ENCODE measurements at places on chromosomes 13 and 19.
A peak's percentile ranks its signal among the peaks of the same experiment; 100 is the strongest.

GRCh38 chr13:113634279-113635047 is 23.5 kb downstream of the ATP4B start:
- no peak for DNase-seq

GRCh38 chr19:2603334-2603733 is 99.2 kb downstream of the GNG7 start:
- DNase-seq = peak; percentile 84

- no peak for DNase-seq
These were observed 4.2 kb downstream of the NRTN start for GRCh38 chr19:5809053-5809452.

DNA sequence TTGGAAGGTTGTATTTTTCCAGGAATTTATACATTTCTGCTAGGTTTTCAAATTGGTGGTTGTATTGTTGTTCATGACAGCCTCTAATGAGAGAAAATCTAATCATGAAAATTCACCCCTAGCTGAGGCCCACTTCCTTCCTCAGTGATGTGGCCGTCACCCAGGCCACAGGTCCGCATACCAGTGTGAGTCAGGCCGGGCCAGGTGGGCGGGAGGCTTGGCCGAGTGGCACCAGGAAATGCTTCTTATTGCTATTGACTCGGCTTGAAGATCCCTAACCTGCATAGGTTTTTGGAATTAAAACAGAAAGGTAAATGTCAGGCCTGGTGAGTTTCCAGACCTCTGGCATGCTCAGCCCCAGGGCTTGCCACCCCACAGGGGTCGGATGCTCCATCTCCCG is 88.7 kb downstream of the SCGB2B2 start:
- DNase-seq = no peak

DNA sequence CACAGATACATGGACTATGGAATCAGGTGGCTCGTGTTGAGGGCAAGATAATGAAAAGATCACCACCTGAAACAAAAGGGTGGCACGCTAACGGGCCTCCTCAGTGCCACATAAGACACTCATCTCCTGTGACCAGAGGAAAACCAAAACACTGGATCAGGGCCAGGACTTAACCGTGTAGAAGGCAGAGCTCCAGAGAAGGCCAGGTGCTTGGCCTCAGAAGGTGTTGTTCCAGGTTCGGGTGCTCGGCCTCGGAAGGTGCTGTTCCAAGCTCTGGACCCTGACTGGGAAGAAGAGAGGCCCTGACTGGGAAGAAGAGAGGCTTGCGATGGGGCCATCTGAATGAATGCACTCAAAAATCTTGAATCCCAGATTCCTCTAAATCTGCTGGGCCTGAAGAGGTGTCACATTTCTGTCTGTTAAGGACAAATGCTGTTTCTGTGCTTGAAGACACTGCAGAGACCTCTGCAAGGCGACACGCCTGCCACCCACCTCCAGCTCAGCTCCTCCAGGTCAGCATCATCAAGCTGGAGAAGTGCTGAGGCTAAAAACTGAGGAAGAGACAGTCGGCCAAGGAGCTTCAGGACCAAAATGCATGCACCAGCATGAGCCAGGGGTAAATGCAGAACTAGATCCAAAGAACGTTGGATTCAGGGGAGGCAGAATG is 2.7 kb upstream of the RASA3 start:
- no peak for DNase-seq

DNA sequence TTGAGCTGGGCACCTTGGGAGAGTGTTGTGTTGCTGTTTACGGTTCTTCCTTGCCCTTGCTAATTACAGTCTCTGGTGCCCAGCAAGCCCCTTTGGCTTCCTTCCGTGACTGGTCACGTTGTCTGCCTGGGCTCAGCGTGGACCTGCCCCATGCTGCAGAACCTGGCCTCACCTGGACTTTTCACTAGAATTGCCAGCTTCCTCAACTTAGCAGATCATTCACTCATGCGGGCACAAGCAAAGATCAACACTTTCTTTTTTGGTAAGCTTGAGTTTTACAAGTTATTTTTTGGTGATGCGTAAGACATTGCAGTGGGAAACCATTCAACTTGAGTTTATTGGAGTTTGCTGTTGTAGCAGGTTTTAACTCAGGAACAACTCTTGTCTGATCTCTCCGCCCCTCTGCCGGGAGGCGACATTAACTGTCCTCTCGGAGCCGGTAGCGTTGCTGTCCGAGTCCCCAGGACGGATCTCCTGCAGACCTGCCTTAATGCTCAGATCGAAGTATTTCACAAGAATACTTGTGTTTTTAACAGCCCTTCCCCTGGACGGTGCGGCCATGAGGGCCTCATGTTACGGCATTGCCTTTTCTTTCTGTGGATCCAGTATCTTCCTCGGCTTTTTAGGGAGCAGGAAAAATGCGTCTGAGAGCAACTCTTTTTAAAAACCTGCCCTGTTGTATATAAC is 15.7 kb upstream of the TEX29 start:
- DNase-seq = no peak

DNA sequence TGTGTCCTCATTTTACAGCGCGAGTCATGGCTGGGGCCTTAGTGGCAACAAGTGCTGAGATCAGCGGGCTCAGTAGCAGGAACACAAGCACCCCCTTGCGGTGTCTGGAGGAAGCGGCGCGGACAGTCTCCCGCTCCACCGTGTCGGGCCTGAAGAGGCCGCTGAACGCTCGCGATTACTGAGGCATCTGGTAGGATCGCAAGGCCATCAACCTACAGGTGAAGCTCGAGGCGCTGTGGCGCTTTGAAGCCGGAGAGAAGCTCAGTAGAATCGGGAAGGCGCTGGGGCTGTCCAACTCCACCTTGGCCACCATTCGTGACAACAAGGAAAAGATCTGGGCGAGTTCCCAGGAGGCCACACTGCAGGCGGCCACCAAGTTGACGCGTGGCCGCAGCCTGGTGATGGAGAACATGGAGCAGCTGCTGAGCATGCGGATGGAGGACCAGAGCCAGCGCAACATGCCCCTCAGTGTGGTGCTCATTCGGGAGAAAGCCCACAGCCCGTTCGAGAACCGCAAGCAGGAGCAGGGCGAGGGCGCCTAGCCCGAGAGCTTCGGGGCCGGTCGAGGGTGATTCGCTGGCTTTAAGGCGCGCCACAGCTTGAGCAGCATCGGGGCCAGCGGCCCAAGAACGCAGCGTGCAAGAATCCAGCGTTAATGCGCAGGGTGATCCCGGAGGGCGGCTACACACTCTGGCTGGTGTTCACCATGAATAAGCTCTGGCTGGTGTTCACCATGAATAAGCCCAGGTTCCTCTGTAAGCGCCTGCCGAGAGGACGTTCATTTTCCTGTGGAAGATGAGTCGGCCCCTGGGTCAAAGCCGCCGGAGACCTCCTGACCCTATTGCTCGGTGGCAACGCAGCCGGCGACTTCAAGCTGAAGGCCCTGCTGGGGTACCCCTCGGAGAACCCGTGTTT is 8.3 kb upstream of the MZF1 start:
- DNase-seq = peak; percentile 90

GRCh38 chr13:37899753-37900152 is 30.2 kb upstream of the TRPC4 start:
- no peak for DNase-seq

DNA sequence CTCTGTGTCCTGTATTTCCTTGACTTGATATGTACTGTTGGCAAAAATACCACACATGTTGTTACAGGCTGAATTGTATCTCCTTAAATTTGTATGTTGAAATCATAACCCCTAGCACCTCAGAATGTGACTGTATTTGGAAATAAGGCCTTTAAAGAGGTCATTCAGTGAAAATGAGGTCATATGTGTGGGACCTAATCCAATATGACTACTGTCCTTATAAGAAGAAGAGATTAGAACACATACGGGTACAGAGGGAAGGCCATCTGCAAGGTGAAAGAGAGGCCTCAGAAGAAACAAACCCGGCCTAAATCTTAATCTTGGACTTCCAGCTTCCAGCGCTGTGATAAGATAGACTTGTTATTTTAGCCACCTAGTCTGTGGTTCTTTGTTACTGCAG is 202.5 kb downstream of the NUFIP1 start:
- DNase-seq = no peak

GRCh38 chr13:42383025-42383424 is 111.1 kb downstream of the AKAP11 start:
- DNase-seq = no peak

DNA sequence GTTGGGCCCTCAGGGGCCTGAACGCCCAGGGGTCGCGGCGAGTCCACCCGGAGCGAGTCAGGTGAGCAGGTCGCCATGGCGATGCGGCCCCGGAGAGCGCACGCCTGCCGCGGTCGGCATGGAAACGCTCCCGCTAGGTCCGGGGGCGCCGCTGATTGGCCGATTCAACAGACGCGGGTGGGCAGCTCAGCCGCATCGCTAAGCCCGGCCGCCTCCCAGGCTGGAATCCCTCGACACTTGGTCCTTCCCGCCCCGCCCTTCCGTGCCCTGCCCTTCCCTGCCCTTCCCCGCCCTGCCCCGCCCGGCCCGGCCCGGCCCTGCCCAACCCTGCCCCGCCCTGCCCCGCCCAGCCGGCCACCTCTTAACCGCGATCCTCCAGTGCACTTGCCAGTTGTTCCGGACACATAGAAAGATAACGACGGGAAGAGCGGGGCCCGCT is at the start of gene CCNA1:
CCNA1 (plus strand) TSS at position 390 of the 439 bp plus-strand sequence. CDS start 562 bp downstream, outside the sequence.
- peak; percentile 38 for DNase-seq

GRCh38 chr13:97979051-97979450 is 25.6 kb downstream of the IPO5 start:
- peak; percentile 54 for DNase-seq

- DNase-seq = no peak
These were observed 809 bp upstream of the B9D2 start for GRCh38 chr19:41364524-41365391.

GRCh38 chr13:110126391-110126961 is 180.5 kb downstream of the COL4A1 start:
- peak; percentile 90 for DNase-seq

- peak; percentile 62 for DNase-seq
These were observed 232.4 kb downstream of the LHFPL6 start for GRCh38 chr13:39370554-39370953.

DNA sequence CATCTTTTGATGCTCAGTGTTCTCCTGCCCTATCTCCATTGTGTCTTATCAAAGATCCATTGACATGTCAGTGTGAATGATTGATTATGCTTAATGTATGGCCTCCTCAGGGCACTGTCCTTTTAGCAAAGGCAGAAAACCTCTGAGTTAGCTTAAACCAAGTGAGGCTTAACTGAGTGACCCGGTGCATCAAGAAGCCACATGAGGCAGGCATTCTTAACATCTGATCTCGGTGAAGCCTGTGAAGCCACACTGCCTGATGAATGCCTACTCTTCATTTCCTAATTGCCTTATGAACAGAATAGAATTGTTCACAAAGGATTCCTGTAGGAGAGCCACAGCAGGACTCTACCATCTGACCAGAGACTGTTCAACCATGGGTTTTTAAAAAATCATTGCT is 168.1 kb upstream of the SOX21 start:
- no peak for DNase-seq

DNA sequence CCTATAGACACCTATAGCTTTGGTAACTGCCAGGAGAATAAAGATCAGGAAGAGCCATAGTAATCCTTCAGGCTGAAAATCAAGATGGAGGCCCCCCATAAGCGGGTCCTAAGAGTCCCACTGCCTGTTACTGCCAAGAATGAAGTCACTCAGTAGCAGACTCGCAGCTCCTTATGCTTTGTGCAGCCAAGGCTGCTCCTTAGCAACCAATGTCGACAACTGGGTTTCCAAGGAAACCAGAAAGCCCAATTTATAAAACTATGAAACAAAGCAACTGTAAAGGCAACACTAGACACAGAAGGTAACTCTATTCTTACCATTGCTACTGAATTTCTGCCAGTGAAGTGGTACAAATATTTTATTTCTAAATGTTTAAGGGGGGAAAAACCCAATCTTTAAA is 56.5 kb downstream of the DCLK1 start:
- DNase-seq = no peak

DNA sequence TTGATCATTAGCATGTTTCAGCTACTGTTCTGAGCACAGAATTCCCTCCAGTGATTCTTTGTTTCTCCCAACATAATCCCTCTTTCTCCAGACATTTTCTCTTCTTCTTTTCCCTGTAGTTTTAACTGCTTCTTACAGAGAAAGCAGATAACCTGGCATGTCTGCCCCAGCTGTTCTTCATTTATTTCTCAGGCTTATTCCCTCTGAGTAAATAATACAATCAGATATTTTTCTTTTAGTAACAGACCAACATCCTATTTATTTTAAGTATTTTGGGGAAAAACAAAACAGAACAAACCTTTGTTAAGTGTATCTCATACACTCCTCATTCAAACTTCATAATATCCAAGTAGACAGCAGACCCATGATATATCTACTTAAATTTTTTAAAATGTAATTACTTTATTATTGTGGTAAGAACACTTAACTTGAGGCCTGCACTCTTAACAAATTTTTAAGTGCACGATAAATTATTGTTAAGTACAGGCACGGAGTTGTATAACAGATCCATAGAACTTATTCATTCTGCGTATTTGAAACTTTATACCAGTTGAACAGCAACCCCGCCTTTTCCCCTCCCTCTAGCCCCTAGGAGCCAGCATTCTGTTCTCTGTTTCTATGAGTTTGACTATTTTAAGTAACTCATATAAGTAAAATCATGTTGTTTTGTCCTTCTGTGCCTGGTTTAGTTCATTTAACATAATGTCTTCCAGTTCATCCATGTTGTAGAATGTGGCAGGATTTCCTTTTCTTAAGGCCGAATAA is 540.0 kb downstream of the LMO7 start:
- DNase-seq = peak; percentile 8

DNA sequence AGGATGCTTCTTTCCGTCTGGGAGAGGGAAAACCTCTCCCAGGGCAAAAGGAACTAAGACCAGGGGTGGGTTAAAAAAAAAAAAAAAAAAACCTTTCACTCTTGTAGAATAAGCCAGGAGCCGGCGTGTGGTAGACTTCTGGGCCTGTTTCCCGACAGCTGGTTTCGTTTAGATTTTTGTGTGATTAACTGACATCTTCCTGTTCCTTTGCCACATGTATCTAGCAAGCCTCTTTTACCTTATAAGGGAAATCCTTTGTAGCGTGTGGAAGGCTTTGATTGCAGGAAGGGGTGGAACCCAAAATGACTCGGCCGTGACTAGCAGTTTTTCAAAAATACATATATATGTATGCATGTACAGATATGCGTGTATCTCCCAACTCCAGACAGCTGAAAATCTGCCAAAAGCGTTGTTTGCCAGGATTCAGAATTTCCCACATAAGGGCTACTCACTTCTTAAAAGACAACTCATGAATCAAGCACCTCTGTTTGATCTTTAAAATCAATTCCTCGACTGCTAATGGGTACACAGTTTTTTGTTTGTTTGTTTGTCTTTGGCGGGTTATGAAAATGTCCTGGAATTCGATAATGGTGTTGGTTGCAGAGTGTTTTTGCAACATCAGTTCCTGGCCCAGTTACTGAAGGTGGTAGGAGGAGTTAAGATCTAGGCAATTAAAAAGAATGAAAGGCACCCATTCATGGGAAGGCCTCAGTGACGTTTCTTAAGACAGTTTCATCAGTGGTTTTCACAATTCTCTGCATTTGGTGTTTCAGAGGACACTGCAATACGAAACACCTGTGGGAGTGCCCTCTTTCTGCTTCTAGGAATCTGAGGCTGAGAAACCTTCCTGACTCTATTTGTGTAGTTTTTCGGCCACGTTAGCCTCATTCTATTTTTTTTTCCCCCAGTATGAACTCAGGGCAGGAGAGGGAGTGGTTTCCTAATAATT is 2.7 kb downstream of the TPM4 start:
- peak; percentile 97 for DNase-seq

- no peak for DNase-seq
These were observed 353.8 kb downstream of the ENOX1 start for GRCh38 chr13:43432958-43433357.

Measured in adipocyte (in vitro differentiated cells).